ENCODE measurements at places on chromosomes 5 and 9.

GRCh38 chr5:93610581-93611272, 27.7 kb downstream of the NR2F1 start:
- DNase-seq: no peak

DNA sequence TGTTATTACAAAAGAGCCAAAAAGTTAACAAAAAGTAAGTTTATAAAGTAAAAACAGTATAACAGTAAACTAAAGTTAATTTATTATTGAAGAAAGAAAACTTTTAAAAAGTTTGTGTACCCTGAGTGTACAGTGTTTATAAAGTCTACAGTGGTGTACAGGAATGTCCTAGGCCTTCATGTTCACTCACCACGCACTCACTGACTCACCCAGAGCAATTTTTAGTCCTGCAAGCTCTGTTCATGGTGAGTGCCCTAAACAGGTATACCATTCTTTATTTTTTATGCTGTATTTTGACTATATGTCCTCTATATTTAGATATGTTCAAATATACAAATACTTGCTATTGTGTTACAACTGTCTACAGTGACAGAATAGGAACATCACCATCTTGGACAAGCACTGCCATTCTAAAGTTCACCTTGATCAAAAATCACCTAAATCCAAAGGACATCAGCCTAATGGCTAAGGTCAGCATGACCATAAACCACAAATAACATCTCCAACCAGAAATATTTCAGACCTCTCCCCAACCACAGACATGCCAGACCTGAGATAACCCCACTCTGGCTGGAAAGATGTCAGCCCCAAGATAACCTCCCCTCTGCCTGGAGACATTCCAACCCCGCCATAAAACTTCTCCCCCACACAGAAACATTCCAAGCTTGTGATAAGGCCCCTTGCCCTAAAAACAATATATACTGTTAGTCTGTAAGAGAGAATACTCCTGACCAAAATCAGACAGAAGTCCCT, 56.1 kb downstream of the AGXT2 start:
- DNase-seq: no peak

GRCh38 chr9:75604661-75605060, 285.8 kb upstream of the PCSK5 start:
- no peak for DNase-seq

DNA sequence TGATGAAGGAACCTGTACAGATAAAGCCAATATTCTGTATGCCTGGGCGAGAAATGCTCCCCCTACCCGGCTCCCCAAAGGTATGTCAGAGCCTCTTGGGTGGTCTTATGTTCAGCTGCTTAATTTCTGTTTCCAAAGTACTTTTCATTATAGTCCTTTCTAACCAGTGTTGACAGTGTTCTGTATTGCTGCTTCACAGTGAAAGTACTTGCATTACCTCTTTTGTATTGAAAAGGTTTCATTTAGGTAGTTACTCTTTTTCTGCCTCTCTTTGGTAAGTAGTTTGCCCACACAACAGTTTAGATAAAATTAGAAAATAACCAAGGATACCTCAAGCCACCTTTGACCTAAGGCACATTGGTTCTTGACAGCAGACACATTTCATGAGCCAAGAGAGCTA, 169.9 kb downstream of the PAM start:
- no peak for DNase-seq

DNA sequence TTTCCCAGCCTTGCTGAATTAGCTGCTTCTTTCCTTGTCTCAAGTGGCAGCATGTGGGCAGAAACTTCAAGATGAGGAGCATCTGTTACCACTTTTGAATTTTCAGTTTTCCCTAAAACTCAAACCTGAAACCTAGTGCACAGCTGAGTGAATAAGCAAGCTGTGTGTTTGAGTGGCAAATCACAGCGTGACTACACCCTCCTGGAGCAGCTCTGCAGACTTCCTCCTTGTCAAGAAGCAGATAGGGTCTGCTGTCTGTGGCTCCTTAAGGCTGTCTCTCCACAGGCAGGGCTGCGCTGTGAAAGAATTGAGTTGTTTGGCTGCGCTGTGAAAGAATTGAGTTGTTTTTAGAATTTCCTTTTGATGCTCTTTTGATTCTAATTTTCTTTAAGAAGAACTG, 179.7 kb upstream of the HAPLN1 start:
- no peak for DNase-seq

DNA sequence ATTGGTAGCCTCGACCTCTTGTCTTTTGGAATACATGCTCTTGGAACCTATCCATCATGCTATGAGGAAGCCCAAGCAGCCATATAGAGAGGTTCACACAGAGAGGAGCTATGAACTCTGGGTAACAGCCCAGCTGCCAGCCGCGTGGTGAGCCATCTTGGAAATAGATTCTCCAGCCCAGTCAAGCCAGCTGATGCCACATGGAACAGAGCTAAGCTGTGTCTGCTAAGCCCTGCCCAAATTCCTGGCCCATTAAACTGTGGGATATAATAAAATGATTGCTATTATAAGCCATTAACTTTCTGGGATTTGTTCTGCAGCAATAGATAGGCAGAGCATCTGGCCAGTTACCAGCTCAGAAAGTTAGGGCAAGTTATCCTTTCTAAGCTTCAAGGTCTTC, 4.9 kb upstream of the PRUNE2 start:
- DNase-seq: no peak

DNA sequence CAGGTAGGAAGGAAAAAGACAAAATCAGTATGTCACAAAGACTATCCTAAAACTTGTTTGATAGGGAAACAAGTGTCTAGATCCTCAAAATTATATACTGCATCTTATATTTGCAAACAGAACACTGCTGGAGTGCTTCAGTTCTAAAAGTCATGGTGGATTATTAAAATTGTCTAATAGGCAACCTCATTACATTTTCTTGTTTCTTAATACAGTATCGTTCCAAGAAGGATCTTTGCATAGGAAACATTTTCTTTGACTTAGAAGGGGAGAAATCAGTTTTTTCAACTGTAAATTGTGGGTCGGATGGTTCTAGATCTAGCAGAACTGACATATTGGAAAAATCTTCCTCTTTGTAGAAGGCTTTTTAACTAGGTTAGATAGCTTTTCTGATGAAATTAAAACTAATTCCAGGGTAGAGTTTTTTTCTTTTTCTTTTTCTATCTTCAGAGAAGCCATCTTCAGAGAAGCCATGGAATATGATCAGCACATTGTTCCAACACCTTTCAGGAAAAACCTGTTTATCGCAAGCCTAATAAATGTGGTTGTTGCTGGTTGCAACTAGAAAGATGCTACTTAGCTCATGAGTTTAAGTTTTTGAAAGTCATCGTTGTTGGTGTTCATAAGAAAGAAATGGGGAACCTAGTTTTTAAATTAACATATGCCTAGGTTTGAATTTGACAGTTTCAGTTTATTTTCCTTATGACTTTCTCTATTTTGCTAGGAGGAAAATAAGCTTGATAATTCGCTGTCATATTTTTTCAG, 7.4 kb downstream of the CPEB4 start:
- no peak for DNase-seq

GRCh38 chr5:53643445-53643844, 83.0 kb downstream of the NDUFS4 start:
- DNase-seq: no peak

- no peak for DNase-seq
Observed at GRCh38 chr9:90631964-90632363, 10.7 kb downstream of the DIRAS2 start.

DNA sequence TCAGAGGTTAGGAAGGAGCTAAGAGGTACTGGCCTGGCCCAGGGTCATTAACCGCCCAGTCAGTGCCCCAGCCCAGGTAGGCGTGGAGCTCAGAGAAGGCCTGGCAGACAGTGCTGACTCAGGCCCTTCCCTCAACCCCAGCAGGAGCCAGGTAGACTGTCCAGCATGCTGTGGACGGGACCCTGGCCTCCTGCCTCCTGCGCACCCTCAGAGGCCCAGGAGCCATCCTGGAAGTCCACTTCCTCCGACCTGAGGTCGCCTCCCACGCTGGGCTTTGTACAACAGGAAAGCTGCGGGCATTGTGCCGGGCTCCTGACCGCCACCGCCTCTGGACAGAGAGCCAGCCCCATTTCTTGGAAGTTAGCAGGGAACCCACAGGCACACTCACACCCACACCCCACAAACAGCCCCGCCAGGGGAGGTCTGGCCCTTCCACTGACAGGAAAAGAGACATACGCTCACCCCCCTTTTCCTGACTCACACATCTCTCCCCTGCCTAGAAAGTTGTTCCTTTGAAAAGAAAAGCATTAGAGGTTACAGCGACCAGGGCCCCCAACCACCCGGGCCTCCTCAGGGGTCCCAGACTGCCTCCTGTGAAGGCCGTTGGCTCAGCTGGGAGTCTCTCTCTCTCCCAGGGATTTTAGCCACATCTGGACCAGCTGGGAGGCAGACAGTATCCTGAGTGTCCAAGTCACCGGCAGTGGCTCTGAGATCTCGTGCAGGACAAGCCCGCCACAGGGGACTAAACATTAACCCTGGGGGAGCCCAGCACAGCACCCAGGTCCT, 7.7 kb downstream of the RALGDS start:
- no peak for DNase-seq

GRCh38 chr5:16740811-16741392, 124.1 kb upstream of the RETREG1 start:
- no peak for DNase-seq

DNA sequence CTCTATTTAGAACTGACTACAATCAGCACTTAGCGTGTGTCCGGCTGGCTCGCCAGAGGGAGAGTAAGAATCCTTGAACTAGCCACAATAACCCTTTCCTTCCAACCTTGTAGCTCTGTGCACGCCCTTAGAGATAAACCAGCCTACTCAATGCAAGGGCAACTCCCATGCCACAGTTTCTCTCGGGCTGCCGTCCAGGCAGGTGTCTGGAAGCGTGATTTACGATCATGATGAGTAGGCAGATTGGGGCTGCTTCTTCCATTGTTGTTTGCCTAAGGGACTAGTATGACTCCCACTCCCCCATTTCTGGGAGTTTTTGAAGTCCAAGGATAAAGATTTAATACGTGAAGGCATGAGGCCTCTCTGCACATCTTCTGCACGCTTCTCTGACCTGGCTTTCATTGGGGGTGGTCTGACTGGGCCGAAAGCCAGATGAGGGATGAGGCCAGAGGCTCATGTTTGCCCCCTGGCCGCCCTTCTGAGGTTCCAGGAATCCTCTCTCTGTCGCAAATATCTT, 134.0 kb upstream of the MYO10 start:
- DNase-seq: no peak

- DNase-seq: no peak
Observed at GRCh38 chr5:138360941-138361452, 8.5 kb downstream of the KDM3B start.

- no peak for DNase-seq
Observed at GRCh38 chr5:54671111-54671531, 153.6 kb downstream of the SNX18 start.

DNA sequence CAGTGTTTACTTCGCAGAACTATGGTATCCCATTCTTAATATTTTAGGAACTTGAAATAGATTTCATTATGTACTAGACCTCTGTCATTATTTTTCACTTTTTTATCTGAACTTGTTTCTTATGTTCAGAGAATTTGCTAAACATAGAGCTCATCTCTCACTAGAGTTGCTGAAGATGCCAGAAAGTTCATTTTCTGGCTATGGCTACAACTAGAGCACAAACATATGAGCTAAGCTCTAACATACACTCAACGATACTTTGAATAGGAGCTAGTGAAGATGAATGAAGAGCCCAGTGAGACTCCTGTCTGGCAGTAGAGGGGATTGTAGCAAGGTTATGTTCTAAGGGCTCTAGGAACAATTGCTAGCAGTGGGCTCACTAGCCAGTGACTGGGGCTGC, 582.2 kb downstream of the KIF4B start:
- no peak for DNase-seq

DNA sequence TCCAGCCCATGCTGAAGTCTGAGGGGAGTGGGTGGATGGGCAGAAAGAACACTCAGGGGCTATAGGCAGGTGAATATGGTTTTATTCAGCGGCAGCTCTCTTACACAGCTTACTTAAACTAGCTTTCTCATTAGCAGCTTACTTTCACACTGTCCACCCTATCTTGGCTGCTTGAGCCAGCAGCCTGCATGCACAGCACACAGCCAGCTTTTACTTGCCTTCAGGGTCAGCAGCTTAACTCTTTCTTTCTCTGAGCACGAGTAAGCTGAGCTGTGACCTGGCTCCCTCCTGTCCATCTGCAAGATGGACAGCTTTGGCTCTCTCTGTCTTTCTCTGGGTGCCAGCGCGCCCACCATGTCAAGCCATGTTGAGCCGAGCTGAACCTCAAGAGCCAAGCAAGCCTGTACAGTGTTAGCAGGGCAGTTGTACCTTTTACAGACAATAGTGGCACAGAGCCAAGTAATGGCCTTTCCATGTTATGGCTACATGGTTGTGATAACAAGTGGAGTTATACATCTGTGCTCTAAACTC, 1054.9 kb downstream of the PTPRD start:
- no peak for DNase-seq

GRCh38 chr5:59354274-59354673, 539.3 kb downstream of the PDE4D start:
- DNase-seq: no peak

- DNase-seq: no peak
Observed at GRCh38 chr5:11507156-11507910, 396.9 kb downstream of the CTNND2 start.

DNA sequence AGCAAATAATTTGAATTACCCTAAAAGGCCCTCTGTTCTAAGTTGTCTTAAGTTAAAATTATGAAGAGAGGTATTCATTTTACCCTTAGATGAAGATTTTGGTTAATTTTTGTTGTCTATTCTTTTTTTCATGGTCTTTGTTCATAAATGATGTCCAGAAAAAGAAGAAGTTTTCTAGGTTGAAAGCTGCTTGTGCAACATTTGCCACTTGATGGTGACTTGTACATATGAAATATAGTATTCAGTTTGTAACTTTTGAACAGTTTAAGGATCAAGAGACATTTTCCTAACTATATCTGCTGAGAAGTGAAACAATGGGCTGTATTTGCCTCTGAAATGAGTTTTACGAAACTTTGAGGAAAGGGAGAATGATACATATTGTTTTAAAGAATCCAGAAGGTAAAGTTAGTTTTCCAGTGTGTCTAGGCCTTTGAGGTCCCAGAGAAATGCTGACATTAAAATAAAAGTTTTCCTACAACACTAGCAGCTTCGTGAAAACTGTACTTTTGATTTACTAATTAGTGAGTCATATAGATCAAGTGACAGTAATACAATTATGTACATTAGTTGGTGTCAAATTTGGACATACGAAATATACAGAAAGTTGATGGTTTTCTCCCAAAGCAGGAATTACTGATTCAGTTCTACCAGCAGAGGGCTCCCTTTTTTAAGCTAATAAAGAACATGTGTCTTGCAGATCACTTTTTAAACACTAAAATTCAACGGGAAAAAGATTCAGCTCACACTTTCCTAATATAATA, 70.5 kb downstream of the PIK3R1 start:
- no peak for DNase-seq

- no peak for DNase-seq
Observed at GRCh38 chr5:90932052-90932699, 373.6 kb downstream of the ADGRV1 start.

- DNase-seq: no peak
Observed at GRCh38 chr5:73939557-73939956, 313.6 kb downstream of the ARHGEF28 start.

GRCh38 chr5:84635235-84636055, 250.8 kb upstream of the EDIL3 start:
- no peak for DNase-seq

Data from stimulated activated CD8-positive, alpha-beta memory T cell treated with anti-CD3 and anti-CD28 coated beads, Interleukin-4, amount 100 ng/mL, for 4 hours (primary cell).